T-helper 2 cell (primary cell): ENCODE measurements at places on chromosomes 12 and 14.

GRCh38 chr12:28896421-28896820 lies 252.7 kb upstream of the FAR2 start:
- no peak for DNase-seq

DNA sequence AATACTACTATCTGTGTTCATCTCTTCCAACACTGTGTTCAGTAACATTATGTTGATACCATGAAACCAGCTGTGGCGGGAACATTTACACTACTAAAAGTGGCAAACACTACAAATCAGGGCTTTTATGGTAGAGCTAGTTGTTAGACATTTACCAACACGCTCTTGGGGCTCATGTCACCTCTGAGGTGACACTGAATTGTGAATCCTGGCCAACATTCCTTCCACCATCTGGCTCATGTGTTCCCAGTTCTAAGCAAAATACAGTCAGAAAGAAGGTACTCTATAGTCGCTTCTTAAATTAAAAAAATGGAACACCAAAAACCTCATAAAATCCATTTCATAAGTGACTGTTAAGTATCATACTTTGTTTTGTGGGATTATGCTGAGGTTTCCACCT lies 436.6 kb downstream of the FUT8 start:
- no peak for DNase-seq

DNA sequence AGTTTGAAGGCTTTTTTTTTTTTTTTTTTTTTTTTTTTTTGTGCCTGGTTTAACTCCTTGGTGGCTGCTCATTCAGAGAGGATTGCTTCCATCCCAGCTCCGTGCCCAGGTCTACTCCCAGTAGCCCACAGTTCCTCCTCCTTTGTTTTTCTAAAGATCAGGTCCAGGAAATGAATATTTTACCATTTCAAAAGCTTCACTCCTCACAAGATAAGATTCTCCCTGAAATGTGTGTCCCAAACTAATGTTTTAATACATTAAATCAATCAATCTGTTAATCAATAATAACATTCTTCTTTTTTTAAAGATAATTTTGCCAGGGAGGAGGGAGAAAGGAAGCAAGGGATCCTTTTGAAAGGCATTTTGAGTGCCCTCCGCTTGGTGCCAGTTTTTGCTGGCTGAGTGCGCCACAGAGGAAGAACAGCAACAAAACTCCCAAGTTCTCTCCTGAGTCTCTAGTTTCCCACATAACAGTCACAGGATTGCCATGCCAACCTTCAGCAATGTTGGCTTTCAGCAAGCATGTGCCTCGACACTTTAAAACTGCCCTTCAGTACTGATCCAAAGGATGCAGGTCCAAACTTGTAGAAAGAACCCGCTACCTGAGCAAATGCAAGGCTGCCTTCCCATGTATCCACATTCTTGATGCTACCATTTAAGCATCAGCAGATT lies 99.2 kb downstream of the RMST start:
- no peak for DNase-seq

DNA sequence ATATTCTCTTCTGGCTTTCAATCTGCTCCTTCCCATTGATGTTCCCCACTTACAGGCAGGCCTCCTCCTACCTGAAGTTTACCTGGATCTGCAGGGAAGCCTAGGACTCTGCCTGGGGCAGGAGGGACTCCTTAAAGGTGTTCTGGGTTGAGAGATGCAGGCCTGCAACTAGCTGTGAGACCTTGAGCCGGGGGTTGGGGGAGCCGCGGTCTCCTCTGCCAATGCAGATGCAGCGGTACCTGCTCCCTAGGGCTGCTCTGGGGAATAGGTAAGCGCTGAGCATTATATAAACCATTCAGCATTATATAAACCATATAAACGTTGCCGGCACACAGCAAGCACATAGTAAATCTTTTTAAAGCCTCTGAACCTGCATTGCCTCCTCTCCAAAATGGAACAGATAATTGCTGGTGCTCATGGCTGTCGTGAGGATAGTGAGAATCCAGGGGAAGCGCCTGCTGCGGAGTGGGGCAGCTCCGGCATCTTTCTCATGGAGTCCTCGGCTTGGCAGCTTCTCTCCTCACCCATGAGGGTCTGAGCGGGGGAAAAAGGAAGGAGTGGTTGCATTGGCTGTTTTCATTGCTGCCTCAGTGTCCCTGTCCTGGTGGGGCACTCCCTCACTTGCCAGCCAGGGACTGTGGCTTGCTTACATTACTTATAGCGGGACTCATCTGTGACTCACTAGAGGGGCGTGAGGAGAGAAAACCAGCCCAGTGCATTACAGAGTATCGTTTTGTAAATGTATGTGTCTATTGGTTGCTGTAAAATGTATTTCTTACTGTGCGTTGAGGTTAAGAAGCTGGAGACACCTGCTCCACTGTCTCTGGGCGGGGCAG lies 12.5 kb upstream of the KRT80 start:
- DNase-seq: no peak
